ENCODE measurements at places on chromosomes 2 and 18.

- peak; percentile 12 for DNase-seq
Measured at GRCh38 chr18:42030586-42031182, 75.7 kb downstream of the PIK3C3 start.

DNA sequence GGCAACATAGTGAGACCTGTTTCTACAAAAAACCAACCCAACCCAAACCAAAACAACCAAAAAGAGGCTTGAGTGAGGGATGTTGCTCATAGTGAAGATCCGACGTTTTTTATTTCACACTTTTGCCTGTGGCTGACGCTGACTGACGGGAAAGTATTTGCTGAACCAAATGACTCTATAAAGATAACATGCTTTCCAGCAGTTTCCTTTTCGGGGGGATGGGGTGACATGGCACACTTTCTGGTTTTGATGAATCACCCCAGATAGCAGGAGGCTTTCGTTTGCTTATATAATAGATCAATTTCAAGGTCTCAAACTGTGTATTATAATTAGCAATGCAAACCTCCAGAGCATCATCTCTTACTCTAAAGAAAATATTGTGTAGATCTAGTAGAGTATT lies 150.8 kb downstream of the AQP4 start:
- DNase-seq = no peak

GRCh38 chr2:45009928-45010701 lies 863 bp upstream of the SIX2 start:
- DNase-seq = no peak

DNA sequence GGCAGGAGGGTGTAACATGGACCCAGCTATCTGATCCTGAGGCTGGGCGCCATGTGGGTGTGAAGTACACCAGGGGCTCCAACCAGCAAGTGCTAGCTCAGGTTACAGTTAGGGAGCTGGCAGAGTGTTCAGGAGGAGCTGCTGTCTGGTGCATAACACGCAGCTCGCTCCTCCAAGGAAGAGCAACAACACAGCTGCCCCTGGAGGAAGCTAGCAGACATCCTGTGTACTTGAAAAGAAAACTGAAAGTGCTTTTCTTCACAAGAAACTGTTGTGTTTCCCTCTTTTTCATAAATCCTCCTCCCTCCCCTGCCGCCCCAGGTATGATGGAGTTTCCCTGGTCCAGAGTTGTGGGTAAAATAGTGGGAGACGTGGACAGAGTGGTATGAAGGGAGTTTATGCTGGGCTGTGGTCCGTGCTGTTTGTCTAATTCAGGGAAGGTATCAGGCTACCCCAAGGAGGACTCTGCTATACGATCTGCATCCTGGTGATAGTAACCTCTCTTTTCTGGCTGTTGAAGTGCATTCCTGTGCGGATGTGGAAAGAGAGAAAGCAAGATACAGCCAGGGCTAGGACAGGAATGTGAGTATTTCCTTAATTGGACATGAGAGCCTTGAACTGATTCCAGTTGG lies 6.1 kb upstream of the LBH start:
- no peak for DNase-seq

GRCh38 chr2:132463719-132464118 lies 47.1 kb downstream of the GPR39 start:
- no peak for DNase-seq
